ENCODE measurements at places on chromosomes 4 and X.

- no peak for DNase-seq
Measured at GRCh38 chrX:44245733-44246132, 97.7 kb downstream of the EFHC2 start.

DNA sequence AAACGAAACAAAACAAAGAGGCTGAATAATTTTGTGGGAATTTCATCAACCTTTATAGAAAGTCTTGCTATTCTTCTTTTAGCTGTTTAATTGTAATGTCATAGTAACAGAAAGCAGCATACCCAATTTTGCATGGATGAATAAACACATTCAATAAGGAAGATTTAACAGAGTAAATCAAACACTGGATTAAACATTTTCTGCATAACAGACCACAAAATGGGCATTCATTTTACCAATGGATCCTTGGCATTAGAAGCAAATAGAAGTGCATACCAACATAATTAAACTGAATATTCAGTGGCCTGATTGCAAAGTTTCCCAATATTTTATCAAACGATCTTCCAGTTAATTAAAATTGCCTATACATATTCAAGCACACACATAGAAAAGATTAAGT is 4.4 kb upstream of the CHM start:
- DNase-seq, result no peak

- no peak for DNase-seq
Measured at GRCh38 chr4:86450861-86451260, 91.0 kb upstream of the MAPK10 start.

DNA sequence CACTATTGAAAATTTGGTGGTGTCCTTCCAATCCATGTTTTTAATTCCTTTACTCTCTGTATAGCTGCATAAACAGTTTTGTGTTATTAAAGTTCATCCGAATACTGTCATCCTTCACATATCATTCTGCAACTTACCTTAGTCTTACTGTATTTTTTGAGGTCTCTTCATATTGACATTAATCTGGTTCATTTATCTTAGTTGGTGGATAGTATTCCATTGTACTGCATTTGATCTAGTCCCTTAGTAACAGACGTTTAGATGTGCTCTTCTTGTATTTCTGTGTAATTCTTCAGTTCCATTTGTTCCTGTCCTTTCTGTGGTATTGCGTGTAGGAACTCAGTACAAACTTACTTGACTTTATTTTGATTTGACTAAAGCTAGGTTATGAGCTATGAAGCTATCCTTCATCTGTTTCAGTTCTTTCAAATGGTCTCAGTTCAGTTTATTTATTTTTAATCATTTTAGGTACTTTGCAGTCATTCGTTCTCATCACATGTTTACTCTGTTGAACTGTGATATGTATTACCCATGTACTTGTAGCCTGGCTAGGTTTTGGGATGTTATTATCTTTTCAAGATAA is 41.3 kb downstream of the RAPGEF2 start:
- no peak for DNase-seq

- no peak for DNase-seq
Measured at GRCh38 chrX:24412637-24413363, 52.3 kb upstream of the PDK3 start.

GRCh38 chr4:187268940-187269339 is 545.3 kb upstream of the FAT1 start:
- DNase-seq, result peak; percentile 29

DNA sequence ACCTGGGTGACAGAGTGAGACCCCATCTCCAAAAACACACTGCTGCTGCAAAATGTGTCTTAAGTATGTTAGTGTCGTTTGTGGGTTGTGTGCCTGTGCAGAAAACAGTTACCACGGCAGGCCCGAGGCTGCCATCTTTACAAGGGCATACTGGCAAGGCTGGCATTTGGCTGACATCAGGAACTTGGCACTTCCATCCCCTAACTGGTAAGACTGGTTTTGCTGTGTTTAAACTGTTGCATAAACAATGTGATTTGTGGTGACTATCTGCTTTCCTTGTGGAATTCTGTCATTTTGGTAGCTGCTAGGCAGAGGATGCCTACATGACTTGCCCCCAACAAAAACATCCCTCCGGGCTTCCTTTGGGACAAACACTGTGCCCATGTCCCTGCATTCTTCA is 12.3 kb downstream of the LRP2BP start:
- no peak for DNase-seq

DNA sequence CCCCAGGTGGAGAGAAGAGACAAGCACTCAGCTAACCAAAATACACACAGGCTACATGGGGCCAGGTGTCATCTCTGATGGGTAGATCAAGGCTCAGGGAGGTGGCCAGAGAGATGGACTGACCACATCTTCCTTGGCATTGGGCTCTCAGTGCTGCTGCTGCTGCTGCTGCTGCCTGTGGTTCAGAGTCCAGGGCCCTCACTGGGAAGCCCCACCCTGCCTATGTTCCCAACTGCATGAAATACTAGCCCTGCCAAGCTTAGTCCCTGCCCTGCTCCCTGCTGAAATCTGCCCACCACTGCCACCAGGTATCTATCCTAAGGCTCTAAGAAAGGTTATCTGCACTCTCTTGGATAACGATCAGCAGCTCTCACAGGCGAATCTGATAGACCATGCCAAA is 118.7 kb downstream of the EFHC2 start:
- DNase-seq, result no peak

DNA sequence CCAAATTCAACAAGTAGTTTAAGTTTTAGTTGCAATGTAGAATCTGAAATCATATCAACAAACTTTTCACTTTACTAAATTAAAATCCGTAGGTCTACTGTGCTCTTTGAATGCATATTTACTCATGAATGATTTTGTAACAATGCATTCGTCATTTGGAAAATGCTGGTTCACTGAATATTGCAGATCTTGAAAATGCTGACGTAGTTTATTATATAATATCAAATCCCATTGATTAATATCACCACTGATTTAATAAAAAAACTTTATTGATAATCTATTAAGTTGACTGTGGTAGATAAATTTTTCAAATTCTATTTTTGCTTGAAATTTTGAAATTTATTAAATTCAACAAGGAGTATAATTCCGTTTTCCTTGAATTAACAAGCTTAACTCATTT is 540.0 kb downstream of the GRID2 start:
- DNase-seq, result no peak

- DNase-seq, result no peak
Measured at GRCh38 chr4:89929425-89930159, 34.9 kb downstream of the MMRN1 start.

DNA sequence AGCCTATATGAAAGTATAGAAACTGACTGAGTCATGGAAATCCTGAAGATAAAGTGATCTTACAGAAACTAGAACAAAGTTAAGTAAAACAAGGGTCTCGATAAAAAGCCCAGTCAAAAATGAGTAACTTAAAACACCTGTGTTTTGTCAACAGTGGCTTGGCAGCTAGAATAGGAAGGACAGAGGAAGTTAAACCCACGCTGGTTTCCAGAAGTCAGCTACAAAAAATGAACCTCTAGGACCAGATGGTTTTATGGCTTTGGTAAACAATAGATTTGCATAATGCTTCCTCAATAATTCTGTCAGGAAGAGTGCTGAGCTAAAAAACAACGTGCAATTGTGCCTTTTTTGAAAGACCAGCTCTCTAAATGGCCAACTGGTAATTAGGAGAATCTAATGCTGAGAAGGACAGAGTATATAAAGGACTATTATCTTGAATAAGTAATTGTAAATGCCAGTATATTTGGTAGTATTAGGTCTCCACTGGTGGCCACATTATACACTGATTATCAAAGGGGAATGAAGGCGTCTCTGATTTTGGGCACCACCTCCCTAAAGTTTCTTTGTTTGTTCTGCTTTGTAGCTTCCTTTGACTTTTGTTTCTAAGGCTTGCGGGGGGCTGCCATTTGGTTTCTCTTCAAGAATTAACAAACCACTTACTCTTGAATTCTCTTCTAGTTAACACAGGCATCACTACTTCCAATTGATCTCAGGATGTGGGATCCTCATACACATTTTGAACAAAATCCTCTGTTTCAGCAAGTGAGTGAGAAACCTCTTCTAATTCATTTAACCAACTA is 72.2 kb upstream of the PPP3CA start:
- no peak for DNase-seq

DNA sequence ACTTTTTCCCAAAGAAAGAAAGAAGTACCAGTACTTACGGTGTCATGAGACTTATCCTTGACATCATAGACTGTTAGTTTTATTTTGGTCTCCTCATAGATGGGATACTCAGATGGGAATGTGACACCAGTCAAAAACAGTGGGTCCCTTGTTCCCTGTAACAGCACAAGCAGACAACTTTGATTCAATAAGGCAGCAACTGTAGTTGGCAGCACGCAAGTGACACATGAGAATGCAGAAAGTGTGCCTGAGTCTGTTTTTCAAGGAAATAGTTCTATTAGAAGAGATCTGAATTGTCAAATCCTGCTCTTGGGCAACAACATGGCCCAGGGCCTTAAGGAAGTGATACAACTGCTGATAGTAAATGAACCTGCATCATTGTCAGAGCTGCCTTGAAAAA is 443.2 kb downstream of the INPP4B start:
- peak; percentile 64 for DNase-seq

GRCh38 chr4:8475751-8476575 is 35.4 kb downstream of the TRMT44 start:
- DNase-seq, result no peak

GRCh38 chr4:25069014-25069413 is 38.3 kb upstream of the LGI2 start:
- no peak for DNase-seq

DNA sequence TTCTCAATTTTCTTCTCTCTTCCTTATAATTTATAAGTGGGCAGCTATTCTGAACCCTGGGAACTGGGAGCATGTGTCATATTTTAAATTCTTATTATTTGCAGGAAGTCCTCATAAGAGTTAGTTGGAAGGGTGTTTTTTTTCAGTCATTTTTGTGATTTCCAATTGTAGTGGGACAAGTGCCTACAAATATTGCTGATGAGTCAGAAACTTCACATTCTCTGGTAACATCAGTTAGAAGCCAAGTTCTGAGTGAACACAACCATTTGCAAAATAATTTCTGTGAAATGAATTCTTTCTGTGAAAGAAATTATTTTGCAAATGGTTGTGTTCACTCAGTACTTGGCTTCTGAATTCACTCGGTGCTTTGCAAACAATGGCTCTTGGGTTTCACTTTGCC is 20.8 kb upstream of the NWD2 start:
- DNase-seq, result no peak

GRCh38 chrX:77962068-77962902 is 7.2 kb downstream of the PGAM4 start:
- peak; percentile 17 for DNase-seq

GRCh38 chr4:93368968-93369367 is 459.6 kb upstream of the ATOH1 start:
- DNase-seq, result no peak

DNA sequence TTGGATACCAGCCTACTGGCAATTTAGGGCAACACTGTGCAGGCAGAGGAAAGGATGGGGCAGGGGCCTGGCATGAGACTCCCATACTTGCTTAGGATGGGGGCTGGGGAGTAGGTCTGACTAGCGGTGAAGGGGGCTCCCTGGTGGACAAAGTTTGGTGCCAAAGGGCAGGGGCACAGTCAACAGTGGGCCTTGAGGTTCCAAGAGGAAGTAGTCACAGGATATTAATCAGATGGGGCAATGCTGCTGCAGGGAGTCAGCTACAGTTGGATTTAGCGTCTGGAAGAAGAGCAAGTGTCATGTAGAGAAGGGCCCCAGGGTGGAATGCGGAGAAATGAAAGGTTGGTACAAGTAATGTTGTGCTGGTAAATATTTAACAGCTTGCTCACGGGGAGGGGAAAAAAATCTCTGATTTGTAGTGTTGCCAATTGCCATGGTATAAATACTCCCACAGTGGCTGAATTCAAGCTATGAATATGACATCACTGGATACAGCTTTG is 139.4 kb downstream of the PJA1 start:
- peak; percentile 80 for DNase-seq

GRCh38 chrX:15233416-15234015 is 36.4 kb downstream of the ASB9 start:
- peak; percentile 21 for DNase-seq

DNA sequence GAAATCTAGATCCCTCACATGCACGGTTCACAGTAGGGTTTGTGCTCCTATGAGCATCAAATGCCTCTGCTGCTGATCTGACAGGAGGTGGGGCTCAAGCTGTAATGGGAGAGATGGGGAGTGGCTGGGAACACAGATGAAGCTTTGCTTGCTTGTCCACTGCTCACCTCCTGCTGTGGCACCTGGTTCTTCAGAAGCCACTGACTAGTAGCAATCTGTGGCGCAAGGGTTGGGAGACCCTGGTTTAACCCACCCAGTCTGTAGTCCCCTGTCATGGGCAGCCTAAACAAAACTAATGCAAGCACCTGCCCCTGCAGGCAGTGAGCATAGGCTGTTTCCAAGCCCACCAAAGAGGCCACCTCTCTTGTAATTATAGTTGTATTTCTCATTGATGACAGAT is 116.6 kb downstream of the SHOX start:
- DNase-seq, result no peak

DNA sequence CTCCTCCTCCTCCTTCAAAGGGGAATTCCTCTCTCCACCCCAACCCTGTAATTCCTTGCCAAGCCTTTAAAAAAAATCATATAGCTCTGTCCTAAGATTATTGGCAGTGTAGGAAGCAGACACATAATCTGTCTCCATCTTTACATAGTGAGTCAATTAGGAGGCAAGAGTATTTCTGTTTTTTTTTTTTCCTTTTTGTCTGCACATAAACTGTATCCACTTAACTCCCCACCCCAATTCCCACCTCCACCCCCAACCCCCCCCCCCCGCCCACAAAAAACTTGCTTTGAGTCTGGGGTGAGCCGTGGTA is 182.5 kb downstream of the RASL11B start:
- no peak for DNase-seq

DNA sequence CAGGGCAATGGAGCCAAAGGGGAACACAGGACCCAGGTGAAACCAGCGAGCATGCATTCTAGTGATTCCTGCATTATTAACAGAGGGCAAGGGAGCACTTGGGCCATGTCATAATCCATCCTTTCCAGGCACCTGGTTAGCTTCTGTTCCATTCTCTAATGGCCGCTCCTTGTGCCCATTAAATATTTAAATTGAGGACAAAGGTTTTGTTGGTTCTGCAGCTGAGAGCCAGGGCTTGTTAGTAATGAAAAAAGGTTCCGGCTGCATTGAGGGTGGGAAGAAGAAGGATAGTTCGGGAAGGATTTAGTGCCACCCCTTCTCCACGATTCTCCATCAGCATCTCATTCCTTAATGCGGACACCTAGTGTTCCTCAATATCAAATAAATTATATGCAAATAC is 13.6 kb downstream of the SOD3 start:
- no peak for DNase-seq

DNA sequence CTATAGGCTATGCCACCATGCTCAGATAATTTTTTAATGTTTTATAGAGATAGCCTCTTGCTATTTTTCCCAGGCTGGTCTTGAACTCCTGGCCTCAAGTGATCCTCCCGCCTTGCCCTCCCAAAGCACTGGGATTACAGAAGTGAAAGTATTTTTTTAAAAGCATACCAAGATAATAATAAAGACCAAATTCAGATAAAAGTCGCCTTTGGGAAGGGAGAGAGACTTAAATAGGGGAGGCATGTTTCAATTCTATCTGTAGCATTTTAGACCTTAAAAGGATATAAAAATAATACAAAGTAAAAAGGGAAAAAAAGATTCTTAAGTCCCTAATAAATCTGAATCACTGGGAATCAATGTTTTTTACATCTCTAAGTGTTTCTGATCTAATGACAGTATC is 108.9 kb downstream of the AFAP1 start:
- no peak for DNase-seq
